ENCODE measurements at places on chromosomes 3 and 15. TPM values are rescaled to one million over a fixed set of nuclear protein-coding genes. Genes with fewer than 3 reads are reported as not detected.

The CHRFAM7A gene
- not detected for total RNA-seq

The ABTB1 gene
- total RNA-seq, result 21.9 TPM

The DUOX1 gene
- total RNA-seq, result not detected

The ARPIN gene
- total RNA-seq, result not detected

The PRTG gene
- not detected for total RNA-seq

The PROS1 gene
- total RNA-seq, result 0.80 TPM

The TLR9 gene
- not detected for total RNA-seq

The TEX55 gene
- not detected for total RNA-seq

The RTP4 gene
- total RNA-seq, result 12.9 TPM

The OR5K2 gene
- not detected for total RNA-seq

The GOLGA6L10 gene
- 0.32 TPM for total RNA-seq

The SLC12A1 gene
- not detected for total RNA-seq

The DIS3L gene
- total RNA-seq, result 51.1 TPM

The FNDC3B gene
- 18.4 TPM for total RNA-seq

The CATSPER2 gene
- 6.9 TPM for total RNA-seq

The BNC1 gene
- not detected for total RNA-seq

The FANCD2OS gene
- total RNA-seq, result not detected

The TNIK gene
- 73.1 TPM for total RNA-seq

The SPESP1 gene
- 0.64 TPM for total RNA-seq

The SYNPR gene
- total RNA-seq, result not detected

The NLGN1 gene
- total RNA-seq, result not detected

The FRMD5 gene
- total RNA-seq, result 0.25 TPM

The ZNF385D gene
- not detected for total RNA-seq

The EOMES gene
- 4.8 TPM for total RNA-seq

The CLDN18 gene
- total RNA-seq, result not detected

The ITPKA gene
- total RNA-seq, result 0.93 TPM

The RNU5B-1 gene
- total RNA-seq, result not detected

The TUSC7 gene
- not detected for total RNA-seq

The PIF1 gene
- total RNA-seq, result 35.8 TPM

The CORO2B gene
- not detected for total RNA-seq

The EFL1 gene
- 25.9 TPM for total RNA-seq

The PDZRN3 gene
- total RNA-seq, result not detected

The BBS4 gene
- total RNA-seq, result 11.4 TPM

The CHRD gene
- not detected for total RNA-seq

The PLSCR2 gene
- 0.11 TPM for total RNA-seq

The GOLGA8K gene
- total RNA-seq, result 1.9 TPM

The STAG1 gene
- 48.7 TPM for total RNA-seq

The ECE2 gene
- total RNA-seq, result not detected

The GOLGA6A gene
- total RNA-seq, result not detected

The AGBL1 gene
- not detected for total RNA-seq

The CEP63 gene
- total RNA-seq, result 27.0 TPM

The SNTN gene
- not detected for total RNA-seq

The RBP2 gene
- not detected for total RNA-seq

The HESX1 gene
- 0.68 TPM for total RNA-seq

The ABCF3 gene
- total RNA-seq, result 60.0 TPM

The PP2D1 gene
- not detected for total RNA-seq

The MFAP1 gene
- 33.7 TPM for total RNA-seq

The GJD2 gene
- not detected for total RNA-seq

The IGSF10 gene
- total RNA-seq, result not detected

The BCL2A1 gene
- 17.5 TPM for total RNA-seq

The PRR20G gene
- not detected for total RNA-seq

The HYAL1 gene
- total RNA-seq, result 0.07 TPM

The TIMP4 gene
- total RNA-seq, result not detected

The FBXO40 gene
- total RNA-seq, result not detected
